Chondrocyte (in vitro differentiated cells): ENCODE measurements at places on chromosomes 1 and 21. TPM values are rescaled to one million over a fixed set of nuclear protein-coding genes. Genes with fewer than 3 reads are reported as not detected.

MLLT11 gene
- total RNA-seq: 42.8 to 49.9 TPM (median 42.8 TPM) in 3 replicates

RNU1-4 gene
- 1,438 to 1,620 TPM (median 1,579 TPM) in 3 replicates for total RNA-seq

PTGFR gene
- total RNA-seq: 0.13 to 2.0 TPM (median 0.17 TPM) in 3 replicates

ALPL gene
- 17.6 to 37.0 TPM (median 19.2 TPM) in 3 replicates for total RNA-seq

GBP4 gene
- not detected in 3 replicates for total RNA-seq
